Stimulated activated CD4-positive, alpha-beta T cell treated with anti-CD3 and anti-CD28 coated beads, Interleukin-4, amount 100 ng/mL, for 48 hours (primary cell): ENCODE measurements at places on chromosomes 2 and 18.

DNA sequence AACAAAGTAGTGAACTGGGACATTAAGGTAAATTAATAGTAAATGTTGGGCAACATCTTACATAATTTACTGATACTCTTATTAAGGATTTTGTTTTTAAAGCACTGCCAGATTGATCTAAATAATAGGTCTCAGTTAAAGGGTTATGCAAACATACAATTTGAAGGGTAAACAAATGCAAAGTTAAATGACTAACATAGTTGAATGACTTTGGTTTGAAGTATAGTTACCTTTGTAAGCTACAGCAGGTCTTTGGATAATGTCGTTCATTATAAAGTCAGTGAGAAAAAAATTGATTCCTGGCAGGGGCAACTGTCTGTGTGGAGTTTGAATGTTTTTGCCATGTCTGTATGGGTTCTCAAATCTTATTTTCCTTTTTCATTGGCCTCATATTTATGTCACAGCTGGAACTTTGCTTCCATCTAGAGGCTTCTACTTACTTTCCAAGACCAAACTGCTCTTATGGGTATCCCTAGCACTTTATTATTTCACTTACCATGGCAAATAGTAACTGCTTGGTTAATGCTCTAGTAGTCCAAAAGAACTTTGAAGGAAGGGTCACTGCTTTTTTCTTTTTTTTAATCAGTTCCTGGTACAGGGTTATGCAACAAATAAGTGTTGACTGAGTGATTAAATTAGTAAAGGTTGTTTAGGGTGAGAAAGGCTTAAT is 107.8 kb downstream of the NBEAL1 start:
- no peak for DNase-seq

GRCh38 chr2:170052151-170052550 is 125.8 kb upstream of the MYO3B start:
- DNase-seq: no peak

DNA sequence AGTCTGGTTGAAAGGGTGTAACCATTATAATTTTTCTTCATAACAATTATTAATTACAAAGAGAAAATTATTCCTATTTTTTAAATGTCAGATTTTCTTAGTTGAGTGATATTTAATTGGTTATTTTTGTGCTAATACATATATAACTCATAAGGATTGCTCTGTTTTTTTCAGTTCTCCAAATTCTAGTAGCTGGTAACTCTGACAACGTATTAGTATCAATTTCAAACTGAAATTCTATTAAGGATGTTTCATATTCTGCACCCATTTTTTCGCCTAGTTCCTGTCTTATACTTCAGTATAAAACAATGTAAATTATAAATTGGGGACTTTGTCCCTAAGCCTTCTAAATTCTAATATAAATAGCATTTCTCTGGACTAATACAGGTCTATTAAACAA is 81.0 kb downstream of the R3HDM1 start:
- no peak for DNase-seq

DNA sequence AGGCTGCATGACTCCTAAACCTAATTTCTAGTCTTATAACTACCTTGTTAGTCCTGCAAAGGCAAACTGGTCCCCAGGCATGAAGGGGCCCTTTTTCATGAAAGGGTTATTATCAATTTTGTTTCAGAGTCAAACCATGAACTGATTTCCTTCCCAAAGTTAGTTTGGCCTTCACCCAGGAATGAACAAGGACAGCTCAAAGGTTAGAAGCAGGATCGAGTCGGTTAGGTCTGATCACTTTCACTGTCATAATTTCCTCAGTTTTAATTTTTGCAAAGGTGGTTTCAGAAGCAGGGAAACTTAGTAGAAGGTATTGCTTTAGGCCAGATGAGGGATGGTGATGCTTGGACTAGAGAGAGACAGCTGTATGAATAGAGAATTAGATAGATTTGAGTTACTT is 8.7 kb upstream of the ALS2 start:
- no peak for DNase-seq

DNA sequence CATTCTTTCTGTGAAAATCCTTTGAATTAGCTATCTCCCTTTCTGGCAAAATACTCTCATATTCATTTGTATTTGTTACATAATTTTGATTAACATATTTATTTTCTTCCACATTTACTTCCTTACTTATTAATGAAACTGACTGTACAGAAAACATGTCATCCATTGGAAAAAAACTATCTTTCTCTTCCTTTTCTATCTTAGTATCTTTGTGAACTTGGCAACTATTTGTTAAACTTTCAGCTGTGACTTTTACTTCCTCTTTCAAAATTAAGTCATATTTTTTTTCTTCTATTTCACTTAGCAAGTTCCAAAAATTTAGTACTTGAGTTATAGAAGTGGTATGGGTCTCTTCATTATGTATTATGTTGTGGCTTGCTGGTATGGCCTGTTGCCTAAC is 2.6 kb downstream of the RAD51AP2 start:
- no peak for DNase-seq

- no peak for DNase-seq
Observed at GRCh38 chr2:106963156-106963555, 77.2 kb upstream of the ST6GAL2 start.

- peak; percentile 42 for DNase-seq
Observed at GRCh38 chr18:69469444-69469919, 68.8 kb downstream of the DOK6 start.

DNA sequence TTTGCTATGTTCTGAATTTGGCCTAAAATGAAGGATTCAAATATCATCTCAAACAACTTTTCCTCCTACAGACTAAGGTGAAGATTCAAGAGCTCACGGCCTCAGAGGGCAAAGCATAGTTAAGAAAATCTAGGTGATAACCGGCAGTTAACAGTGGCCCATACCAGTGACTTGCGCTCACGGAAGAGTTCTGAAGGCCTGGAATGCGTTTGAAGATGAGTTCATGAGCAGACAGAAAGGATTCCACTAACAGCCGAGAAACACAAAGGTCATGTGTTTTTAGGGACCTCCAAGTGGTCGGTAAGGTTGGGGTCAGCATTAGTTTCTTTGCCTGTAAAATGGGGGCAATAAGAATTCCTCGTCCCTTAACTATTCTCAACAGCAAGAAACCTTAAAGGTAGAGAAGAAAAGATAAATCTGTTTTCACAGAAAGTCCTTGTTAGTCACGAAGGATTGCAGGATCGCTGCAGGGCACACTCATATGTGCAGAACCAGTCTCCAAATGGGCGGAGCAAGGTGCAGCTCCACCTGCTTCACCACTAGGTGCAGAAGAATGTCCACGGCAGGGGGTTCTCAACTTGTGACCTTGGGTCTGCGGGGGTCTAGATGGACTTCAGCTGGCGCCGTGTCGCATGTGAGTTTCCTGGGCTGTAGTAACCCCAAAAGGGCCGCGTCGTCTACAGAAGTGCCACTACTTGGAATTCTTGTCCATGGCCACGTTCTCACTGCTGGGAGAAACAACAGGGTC is 708 bp upstream of the RPIA start:
- peak; percentile 32 for DNase-seq

DNA sequence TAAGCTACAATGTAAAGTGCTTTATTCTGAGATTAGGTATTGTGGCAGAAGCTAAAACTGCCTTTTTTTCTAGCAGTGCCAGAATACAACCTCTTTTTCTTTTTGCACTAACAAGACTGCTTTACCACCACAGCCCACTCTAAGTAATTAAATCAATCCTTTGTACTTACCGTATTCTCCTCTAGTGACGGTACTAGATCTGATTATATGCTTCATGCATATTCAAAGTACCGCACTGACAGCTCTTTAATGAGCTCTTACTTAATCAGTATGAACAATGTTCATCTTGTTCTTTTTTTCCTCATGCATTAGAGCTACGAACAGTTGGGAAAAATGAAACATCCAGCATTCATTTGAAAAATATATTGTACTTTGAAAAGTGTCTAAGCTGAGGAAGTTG is 16.1 kb upstream of the OTX1 start:
- no peak for DNase-seq

DNA sequence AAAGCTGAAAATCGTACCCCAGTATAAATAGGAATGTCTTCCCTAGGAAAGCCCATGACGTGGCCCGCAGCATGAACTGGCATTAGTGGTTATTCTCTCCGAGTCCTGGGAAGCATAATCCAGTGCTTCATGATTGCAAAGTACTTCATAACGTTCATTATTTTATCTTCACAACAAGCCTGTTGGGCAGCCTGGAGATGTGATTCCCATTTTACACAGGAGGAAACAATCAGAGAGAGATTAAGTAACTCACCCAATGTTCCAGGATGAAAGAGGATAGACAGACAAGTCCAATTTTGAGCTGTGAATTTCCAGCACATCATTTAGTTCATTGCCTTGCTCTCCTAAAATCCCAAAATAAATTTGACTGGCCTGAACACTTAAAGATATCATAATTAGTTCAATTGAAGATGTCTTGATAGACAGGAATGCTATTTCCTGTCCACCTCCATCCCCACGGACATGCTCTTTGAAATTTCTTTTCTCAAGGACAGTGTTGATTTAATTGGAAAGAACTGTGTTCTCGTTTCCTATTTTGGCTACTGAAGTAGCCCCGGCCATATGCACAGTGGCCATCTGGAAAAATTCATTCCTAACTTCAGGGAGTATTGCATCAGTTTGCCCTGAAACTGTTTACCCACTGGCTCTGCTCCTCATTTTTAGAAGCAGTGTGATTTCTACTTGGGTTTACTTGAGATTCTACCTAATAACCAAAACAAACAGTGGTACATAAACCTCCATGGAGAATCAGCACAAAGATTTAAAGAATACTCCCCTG is 93.9 kb downstream of the VWC2L start:
- DNase-seq: no peak

- DNase-seq: no peak
Observed at GRCh38 chr18:9417073-9417851, 58.1 kb upstream of the RALBP1 start.

GRCh38 chr2:234691968-234692955 is 195.4 kb upstream of the ARL4C start:
- DNase-seq: no peak

GRCh38 chr2:107428781-107429180 is 397.9 kb upstream of the RGPD4 start:
- DNase-seq: no peak
